ENCODE measurements at places on chromosomes 5 and 9.

DNA sequence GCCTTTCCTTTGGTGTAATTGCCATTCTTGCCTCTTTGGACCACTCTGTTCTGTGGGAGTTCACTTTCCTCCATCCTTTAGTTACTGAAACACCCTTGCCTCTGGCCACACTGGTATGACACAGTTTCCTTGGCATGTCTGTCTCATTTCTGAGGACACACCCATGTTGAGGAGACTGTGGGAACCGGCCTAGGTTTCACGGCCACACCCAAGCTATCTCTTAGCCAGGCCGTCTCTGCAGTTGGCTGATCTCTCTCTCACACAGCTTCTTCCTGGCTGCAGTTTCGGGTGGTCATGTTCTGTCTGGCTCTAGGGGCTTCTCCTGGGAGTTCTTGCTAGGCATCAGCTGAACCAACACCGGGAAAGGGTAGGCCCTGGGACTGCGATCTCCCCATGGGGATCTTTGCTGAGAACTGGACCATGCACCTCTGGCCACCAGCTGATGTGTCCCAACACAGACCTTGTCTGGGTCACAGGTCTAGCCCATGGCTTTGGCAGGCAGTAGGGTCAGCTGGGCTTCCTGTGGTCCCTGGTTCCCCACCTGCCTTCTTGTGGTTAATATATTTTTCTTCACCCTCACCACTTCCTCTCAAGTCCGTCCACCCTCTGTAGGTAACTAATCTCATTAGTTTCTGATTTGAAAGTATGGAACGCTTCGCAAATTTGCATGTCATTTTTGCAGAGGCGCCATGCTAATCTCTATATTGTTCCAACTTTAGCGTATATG lies 24.9 kb downstream of the ARHGEF37 start:
- DNase-seq: no peak

- DNase-seq: no peak
Observed at GRCh38 chr9:76882686-76883085, 23.2 kb downstream of the PRUNE2 start.

DNA sequence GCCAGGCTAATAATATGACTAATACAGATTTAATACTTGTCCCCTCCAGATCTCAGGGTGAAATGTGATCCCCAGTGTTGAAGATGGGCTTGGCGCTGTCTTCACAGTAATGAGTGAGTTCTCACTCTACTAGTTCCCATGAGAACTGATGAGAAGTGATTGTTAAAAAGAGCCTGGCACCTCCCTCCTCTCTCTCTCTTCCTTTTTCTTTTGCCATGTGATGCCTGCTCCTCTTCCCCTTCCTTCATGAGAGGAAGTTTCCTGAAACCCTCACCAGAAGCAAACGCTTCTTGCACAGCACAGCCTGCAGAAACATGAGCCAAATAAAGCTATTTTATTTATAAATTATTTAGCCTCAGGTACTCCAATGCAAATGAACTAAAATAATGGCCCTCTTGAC lies 55.2 kb downstream of the GLDC start:
- no peak for DNase-seq

DNA sequence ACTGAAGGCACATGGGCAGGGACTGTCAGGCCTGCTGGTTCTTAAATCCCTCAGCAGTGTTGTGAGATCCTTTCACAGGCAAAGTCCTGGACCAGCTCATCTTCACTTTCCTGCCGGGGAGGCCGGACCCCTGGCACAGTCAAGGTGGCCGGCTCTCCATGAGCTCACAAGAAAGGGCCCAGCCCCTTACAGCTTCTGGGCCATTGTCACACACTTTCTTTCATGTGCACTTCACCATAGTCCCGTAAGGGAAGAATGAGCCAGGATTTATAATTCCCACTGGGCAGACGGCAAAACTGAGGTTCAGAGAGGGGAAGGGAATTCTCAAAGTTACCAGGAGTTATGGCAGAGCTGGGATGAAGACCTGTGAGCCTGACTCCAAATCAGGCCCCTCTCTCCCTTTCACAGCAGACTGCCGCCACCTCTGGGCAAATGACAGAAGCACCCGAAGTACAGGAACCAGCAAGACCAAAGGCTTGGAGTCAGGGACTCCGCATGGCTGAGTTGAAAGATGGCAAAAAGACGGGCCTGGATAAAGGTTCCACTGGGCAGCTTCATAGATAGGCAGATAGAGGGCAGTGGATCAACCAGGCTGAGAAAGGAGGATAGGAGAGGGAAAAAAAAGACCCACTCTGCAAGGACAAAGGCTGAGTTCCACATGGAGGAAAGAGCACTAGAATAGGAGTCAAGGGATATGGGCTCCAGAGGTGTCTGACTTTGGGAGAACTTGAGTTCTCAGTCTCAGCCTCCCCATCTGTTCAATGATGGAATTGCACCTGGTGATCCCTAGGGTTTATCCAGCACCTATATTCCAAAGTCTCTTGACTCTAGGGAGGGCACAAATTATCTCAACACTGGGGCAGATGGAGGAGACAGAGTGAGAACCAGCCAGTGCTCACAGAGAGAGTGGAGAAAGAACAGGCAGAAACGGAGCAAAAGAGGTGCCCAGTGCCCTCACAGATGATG lies 128.7 kb downstream of the PAX5 start:
- DNase-seq: no peak

GRCh38 chr5:100855937-100856430 lies 47.1 kb downstream of the ST8SIA4 start:
- DNase-seq: no peak

GRCh38 chr5:143316844-143317631 lies 86.4 kb downstream of the NR3C1 start:
- DNase-seq: no peak

GRCh38 chr9:71858812-71859211 lies 52.2 kb downstream of the ABHD17B start:
- DNase-seq: no peak

DNA sequence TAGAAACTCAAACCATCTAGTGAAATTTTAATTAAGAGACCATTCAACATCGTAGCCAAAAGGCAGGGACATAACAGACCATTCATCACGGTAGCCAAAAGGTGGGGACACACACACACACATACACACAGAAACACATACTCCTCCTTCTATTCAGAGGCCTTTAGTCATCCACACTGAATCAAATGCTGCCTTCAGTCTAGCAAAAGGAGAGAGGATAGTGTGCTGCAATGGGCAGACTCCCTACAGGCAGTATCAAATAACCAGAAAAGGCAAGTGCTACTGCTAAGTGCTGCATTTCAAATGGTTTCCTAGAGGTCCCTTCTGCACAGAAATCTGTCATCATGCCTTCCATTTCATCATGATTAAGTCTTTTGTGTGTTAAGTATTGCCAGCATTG lies 303.9 kb downstream of the TRIM32 start:
- DNase-seq: no peak

Data from smooth muscle cell of the brain vasculature (primary cell).